ENCODE measurements at places on chromosomes 3 and 15.

DNA sequence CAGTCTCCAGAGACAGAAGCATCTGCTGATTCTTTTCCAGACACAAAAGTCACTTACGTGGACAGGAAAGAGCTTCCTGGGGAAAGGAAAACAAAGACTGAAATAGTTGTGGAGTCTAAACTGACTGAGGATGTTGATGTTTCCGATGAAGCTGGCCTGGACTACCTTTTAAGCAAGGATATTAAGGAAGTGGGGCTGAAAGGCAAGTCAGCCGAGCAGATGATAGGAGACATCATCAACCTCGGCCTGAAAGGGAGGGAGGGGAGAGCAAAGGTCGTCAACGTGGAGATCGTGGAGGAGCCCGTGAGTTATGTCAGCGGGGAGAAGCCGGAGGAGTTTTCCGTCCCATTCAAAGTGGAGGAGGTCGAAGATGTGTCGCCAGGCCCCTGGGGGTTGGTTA is 25.4 kb downstream of the SYNM start:
- no peak for DNase-seq

GRCh38 chr15:45914425-45914824 is 279.6 kb downstream of the SQOR start:
- no peak for DNase-seq

DNA sequence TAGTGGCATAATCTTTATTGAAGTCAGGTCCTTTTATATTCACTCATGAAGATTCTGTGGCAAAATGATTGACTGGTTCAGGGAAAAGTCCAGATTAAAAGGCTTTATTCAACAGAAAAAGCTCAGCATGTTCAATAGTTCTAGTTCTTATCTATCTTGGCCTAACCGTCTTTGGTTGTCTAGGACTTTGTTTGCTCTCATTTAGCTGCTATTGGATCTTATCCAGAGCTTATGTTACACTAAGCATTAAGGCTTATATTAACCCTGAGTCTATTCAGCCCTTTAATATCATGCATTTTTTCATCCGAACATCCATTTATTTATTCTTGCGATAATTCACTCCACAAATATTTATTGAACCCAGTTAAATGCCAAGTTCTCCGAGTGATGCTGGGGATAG is 601.0 kb upstream of the SGO1 start:
- DNase-seq: no peak

DNA sequence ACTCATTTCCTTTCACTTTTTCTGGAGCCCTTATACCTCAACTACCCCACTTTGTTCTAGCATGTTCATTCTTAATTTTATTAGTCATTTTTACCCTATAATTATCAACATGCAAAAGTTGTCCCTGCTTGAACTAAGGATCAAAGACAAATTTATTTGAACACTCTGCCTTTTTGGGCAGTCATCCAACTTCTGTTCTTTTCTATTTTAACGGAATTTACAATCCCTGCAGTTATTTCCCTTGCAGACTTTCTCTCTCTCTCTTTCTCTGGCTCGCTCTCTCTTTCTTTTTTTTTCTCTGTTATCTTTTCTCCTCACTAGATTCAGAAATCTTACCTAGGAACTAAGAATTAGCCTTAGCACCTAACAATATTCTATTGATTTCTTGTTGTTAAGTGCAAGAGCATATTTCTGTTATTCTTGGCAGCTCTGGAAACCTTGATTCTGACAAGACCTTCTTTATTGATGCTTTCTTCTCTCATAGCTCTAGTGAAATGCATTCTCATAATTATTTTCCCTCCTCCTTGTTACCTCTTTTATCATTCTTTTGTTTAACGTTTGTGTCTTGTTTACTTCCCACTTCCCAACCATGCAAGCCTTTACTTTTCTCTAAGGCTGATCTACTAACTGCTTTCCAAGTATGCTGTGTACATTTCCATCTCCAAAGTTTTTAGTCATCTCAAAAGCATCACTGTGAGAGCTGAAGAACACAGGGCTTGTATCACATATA is 951.6 kb downstream of the DIPK2A start:
- no peak for DNase-seq

GRCh38 chr3:173397161-173398110 is at the start of gene NLGN1:
Gene NLGN1 (plus strand): TSS chr3:173397744.
- DNase-seq: no peak

DNA sequence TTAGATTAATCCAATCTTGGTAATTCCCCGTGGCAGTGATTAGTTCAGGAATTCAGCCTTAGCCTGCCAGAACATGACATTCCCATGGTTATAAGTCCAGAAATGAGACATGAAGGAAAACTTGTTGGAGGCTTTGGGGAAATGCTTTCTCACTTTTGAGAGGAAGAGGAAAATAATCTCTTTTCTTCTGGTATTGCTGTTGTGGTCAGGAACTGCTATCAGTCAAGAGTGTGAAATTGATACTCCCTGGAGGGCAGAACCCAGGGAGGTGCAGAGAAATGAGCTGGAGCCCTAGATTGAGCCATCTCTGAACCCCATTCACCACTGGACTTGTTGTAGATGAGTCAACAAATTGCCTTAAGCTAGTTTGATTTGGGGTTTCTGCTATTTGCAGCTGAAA is 38.6 kb upstream of the APH1B start:
- DNase-seq: no peak

DNA sequence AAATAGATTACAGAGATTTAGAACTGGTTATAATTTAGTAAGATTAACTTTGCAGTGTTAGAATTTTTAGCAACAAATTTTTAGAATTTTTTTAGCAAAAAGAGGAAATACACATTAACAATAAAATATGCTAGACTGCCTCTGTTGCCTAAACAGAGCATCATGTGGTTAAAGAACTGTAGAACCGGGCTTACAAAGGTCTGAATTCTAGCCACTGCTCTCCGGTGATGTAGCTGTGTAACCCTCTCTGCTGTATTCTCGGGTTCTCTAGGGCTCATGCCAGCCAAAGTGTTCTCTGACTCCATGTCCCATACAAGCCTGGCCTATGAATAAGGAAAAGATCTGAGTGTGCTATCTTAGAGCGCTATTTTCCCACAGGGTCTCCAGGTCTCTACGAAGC is 2.9 kb upstream of the P2RY12 start:
- DNase-seq: no peak

DNA sequence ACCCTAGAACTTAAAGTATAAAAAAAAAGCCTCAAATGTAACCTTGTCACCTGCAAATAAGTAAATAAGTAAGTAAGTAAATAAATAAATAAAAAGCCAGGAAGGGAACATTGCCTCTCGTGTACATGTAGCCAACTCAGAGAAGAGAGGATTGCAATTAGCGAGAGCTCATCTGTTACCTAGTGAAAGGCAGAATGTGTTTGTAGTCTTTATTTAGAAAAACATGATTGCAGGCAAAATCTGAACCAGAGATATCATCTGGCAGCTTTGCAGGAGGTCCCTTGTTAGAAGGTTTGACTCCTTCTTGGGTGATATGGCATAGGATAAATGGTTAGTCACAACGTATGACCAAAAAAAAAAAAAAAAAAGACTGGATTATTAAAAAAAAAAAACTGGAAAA is 71.6 kb upstream of the SYN2 start:
- DNase-seq: no peak

GRCh38 chr15:53880357-53880756 is 97.9 kb upstream of the UNC13C start:
- DNase-seq: no peak

DNA sequence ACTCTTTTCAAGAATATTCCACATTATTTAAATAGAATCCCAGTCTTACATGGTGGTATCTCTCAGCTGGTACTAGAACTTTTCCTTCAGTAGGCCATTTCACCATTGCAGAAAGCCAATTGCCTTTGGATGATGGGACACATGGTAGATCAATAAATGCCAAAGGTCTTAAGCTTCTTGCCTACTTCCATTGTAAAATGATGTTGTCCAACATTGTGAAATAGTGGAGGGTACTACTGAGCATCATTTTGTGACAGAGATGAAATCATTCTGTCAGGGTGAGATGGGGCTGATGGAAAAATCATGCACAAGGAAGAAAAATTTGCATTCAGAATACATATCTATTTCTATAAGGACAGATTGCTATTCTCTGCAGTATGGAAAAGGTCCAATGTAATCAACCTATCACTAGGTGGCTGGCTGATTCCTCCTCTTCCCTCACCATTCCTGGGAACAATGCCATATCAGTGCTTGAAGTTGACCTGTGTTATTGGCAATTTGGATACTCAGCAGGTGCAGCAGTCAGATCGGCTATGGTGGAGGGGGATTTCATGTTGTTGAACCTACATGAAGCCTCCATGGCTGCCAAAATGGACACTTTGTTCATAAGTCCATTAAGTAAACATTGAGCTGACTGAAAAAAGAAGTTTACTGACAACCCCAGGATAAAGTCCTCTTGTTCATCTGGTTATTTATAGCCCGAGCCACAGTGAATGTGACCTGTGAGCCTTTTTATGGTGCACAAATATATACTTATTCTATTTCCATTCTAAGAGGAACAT is 596.9 kb upstream of the ARPP21 start:
- no peak for DNase-seq

GRCh38 chr3:125042725-125043406 is 12.9 kb downstream of the HEG1 start:
- DNase-seq: no peak

GRCh38 chr3:137071104-137071503 is 113.3 kb downstream of the IL20RB start:
- no peak for DNase-seq

GRCh38 chr3:187456250-187456649 is 88.1 kb downstream of the RTP4 start:
- DNase-seq: no peak

GRCh38 chr15:96088650-96089049 is 241.8 kb upstream of the NR2F2 start:
- no peak for DNase-seq

- no peak for DNase-seq
Observed at GRCh38 chr15:78272316-78272715, 8.0 kb downstream of the DNAJA4 start.

GRCh38 chr3:196079682-196080081 is 2.2 kb downstream of the TFRC start:
- no peak for DNase-seq

- DNase-seq: no peak
Observed at GRCh38 chr3:125140011-125140817, 72.3 kb downstream of the SLC12A8 start.

GRCh38 chr15:99878835-99879234 is 145.6 kb upstream of the LYSMD4 start:
- DNase-seq: no peak

- DNase-seq: no peak
Observed at GRCh38 chr3:194139814-194140391, 4.0 kb downstream of the HES1 start.

- no peak for DNase-seq
Observed at GRCh38 chr3:195058336-195059005, 212.5 kb downstream of the XXYLT1 start.

- no peak for DNase-seq
Observed at GRCh38 chr3:53547327-53547726, 52.9 kb downstream of the CACNA1D start.

GRCh38 chr3:197027151-197027895 is 2.3 kb downstream of the MELTF start:
- no peak for DNase-seq

GRCh38 chr15:89836267-89837133 is 21.8 kb upstream of the ANPEP start:
- DNase-seq: no peak

DNA sequence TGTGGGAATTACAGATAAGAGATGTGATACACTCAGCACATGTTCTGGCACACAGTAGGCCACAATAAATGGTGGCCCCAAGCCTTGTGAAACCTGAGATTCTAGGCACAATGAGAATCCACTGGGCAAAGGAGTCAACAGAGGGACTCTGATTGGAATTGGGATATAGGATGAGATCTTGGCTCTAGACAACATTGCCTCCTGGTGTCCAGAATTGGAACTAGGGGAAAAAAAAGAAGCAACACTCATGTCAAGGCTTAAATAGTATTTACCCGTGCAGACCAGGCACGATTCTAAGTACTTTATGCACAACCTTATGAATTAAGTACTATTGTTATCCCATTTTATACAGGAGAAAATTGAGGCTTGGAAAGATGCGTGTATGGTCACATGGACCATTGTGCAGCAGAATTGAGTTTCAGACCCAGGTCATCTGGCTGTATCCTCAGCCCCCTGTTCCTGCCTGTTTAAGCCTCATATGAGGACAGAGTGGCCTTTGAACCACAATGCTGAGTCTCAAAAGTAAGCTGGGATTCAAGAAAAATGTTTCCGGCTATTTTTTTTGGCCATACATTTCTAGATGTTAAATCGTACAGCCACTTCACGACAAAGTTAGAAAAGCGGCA is 124.8 kb downstream of the SV2B start:
- DNase-seq: no peak

DNA sequence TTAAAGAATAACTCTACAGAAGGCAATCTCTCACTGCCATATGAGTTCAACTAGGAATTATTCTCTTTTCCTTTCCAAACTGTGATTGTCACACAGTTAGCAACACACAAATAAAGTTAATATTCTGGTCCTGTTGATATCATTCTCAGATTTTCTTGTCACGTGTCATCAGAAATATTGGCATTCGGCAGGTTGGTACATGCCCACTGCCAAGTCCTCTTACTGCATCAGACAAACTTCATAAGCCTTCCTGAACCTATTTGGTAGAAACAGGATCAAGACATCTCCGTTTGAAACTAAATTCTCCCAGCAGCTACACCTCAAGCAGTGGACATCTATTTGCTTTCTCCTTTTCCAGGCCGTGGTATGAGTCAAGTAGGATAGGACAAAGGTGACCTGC is 177.9 kb upstream of the SOX2 start:
- DNase-seq: no peak

DNA sequence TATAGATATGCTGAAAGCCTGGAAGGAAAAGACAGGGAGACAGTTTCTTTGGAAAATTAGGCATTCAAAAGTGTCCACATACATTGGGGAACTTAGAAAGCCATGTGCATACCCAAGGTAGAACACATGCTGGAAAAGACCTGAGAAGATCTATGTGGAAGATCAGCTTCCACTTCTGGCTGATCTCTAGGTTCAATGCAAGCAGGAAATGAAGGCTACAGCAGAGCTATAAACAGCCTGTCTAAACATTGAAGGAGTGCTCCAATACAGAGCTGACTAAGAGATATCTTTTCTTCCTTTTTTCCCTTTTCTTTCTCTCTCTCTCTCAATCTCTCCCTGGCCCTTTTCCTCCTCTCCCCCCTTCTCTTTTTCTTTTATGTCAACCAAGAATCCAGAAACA is 73.6 kb upstream of the TCF12 start:
- no peak for DNase-seq

DNA sequence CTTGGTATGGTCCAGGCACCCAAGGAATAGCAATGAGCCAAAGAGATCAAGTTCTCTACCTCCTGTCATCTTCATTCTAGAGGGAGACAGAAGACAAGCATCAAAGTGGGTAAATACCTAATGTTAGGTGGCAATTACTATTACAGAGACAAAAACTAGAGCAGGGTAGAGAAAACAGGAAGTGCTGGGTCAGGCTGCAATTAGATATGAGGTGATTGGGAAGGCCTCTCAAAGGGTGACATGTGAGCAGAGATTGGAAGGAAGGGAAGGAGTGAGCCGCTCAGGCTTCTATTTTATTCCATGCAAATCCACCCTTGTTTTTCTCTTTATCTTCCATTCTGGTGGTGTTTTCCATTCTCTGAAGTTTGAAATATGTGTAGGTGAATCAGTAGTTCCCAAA is 37.4 kb downstream of the EBLN2 start:
- no peak for DNase-seq
